Osteocyte (in vitro differentiated cells): ENCODE measurements at places on chromosomes 16 and 17.

DNA sequence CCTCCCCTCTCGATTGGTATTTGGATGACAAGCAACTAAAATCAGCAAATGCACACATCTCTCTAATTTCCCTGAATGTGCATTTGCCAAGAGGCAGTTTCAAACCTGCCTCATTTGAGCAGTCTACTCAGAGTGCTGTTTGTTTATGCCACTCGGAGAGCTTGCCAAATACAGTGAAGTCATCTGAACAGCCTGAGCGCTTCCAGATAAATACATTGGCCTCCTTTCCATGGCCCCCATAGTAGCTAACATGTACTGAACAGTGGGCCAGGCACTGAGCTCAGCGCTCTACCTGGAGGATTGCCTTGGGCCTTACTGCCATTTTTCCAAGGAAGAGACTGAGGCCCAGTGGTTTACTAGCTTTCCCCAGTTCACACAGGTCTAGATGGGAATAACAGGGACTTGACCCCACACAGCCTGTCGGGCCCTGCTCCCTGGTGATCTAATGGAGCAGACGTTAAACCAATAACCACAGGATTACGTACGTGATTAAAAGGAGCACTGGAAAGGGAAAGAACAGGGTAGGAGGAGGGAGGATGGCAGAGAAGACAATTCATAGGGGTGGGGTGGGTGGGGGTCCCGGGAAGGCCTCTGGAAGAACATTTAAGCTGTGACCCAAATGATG lies 18.7 kb upstream of the ANKRD40CL start:
- no peak overlapping the region for H3K4me3 ChIP-seq
- no peaks in the 10 kb centered on the region for H3K4me1 ChIP-seq
- H3K27ac ChIP-seq: no peak overlapping the region
- DNase-seq: no peak

DNA sequence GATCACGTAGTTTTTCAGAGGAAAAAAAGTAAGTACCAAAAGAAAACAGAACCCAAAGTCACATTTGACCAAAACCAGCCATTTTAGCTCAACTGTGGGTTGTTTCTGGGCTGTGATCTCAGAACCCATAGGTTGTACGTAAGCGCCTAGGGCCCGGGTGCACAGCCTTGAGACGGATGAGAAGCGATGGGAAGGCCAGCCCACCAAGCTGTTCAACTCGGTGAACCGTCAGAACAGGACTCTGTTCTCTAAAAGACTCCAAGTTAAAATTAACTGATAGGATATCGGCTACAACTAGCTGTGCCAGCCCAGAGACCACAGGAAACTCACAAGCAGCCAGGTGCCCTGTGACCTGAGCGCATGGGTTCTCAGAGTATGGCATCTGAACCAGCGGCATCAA lies 28.3 kb downstream of the USP22 start:
- no peak overlapping the region for H3K27ac ChIP-seq
- no peaks in the 10 kb centered on the region for H3K27me3 ChIP-seq
- H3K4me1 ChIP-seq: no peaks in the 10 kb centered on the region

- no peaks in the 10 kb centered on the region for H3K36me3 ChIP-seq
- no peak overlapping the region for H3K4me3 ChIP-seq
- no peak for DNase-seq
- H3K27me3 ChIP-seq: no peaks in the 10 kb centered on the region
- H3K4me1 ChIP-seq: no peaks in the 10 kb centered on the region
- H3K27ac ChIP-seq: no peak overlapping the region
Measured at GRCh38 chr16:50957056-50957455, 194.0 kb downstream of the SALL1 start.

GRCh38 chr17:58534901-58535421 lies 20.5 kb upstream of the MTMR4 start:
- no peak overlapping the region for H3K4me3 ChIP-seq
- H3K4me1 ChIP-seq: peaks cover 18% of the 10 kb centered on the region
- no peak for DNase-seq
- H3K36me3 ChIP-seq: no peaks in the 10 kb centered on the region
- no peak overlapping the region for H3K27ac ChIP-seq
- peaks cover 9% of the 10 kb centered on the region for H3K27me3 ChIP-seq

- no peaks in the 10 kb centered on the region for H3K36me3 ChIP-seq
- H3K27ac ChIP-seq: no peak overlapping the region
- no peak overlapping the region for H3K4me3 ChIP-seq
- no peaks in the 10 kb centered on the region for H3K27me3 ChIP-seq
Measured at GRCh38 chr17:9350080-9350479, 225.5 kb downstream of the STX8 start.

DNA sequence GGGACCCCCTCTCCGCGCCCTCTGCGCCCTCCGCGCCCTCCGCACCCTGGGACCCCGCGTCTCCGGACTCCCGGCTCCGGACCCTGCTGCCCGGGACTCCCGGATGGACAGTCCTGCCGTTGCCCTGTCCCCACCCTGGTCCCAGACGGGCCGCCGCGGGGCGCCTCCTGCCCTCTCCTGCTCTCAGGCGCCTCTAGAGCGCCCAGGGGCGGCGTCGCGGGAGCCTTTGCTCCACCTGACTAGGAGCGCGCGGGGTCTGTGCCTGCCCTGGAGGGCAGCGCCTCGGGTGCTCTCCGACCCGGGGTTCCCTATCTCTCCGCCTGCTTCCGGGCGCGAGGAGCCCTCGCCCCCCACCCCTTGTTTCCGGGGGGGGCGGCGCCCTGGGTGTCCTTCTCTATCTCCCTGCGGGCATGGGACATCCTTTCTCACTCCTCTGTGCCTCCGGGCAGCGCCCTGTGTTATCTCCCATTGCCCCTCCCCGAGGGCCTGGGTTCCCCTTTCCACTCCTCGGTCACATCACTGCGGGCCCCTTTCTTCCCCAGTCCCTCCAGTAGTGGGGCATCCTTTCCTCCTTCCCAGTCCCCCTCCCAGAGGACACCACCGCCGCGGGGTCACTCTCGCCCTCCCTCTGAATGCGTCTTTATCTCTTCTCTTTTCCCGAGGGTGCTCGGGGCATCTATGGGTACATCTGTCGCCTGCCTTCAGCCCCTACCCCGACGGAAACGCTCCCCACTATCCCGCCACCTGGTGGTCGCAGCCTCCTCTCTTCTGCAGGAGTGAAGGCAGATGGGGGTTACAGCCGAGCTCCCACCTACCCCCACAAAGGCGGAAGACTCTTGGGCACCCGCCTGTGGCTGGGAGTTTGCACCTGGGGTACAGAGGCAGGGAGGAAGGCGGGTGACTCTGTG lies 875 bp downstream of the PRKCB start:
- no peak overlapping the region for H3K27ac ChIP-seq
- peak overlapping the region; percentile 58 for H3K4me3 ChIP-seq
- H3K27me3 ChIP-seq: peaks cover 58% of the 10 kb centered on the region
- peaks cover 10% of the 10 kb centered on the region for H3K4me1 ChIP-seq
- no peaks in the 10 kb centered on the region for H3K36me3 ChIP-seq

DNA sequence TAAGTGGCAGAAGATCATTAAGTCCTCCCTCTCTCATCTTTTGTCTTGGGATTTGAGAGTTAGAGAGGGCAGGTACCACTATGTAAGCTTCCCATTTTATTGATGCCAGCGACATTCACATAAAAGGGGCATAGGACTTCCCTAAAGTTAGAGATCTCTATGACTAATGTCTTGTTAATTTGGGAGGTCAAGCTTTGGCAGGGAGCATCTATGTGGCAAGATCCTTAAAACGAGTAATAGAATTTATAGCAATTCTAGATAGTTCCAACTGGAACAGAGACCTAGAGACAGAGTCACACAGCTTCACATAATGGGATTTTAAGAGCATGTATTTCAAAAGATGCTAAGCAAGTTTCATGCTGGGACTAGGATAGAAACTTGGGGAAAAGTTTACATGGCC lies 308.0 kb downstream of the MAP2K6 start:
- H3K4me3 ChIP-seq: no peak overlapping the region
- no peak for DNase-seq
- no peaks in the 10 kb centered on the region for H3K27me3 ChIP-seq
- no peak overlapping the region for H3K27ac ChIP-seq

DNA sequence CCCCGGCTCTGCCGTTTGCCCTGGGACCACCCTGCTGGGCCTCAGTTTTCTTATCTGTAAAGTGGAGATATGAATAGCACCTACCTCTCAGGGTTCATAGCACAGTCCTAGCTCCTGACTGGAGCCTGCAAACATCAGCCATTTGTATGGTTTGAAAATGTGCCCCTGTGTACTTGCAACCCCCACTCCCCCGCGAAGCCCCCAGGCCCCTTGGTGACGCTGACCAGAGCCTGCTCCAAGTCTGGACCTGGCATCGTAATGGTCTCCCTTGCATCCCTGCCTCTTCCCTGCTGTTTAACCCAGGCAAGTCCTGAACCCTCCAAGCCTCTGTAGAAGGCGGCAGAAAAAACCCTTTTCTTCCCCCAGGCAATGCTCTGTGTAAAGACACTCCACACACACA lies 128.0 kb downstream of the IRF8 start:
- no peaks in the 10 kb centered on the region for H3K4me1 ChIP-seq
- no peak overlapping the region for H3K4me3 ChIP-seq
- no peak for DNase-seq
- peaks cover 11% of the 10 kb centered on the region for H3K27me3 ChIP-seq

- H3K4me3 ChIP-seq: no peak overlapping the region
- peaks cover 5% of the 10 kb centered on the region for H3K36me3 ChIP-seq
- H3K4me1 ChIP-seq: peaks cover 89% of the 10 kb centered on the region
- no peaks in the 10 kb centered on the region for H3K27me3 ChIP-seq
Measured at GRCh38 chr16:73024571-73025105, 23.3 kb downstream of the ZFHX3 start.

GRCh38 chr17:57207396-57207795 lies 48.9 kb upstream of the MSI2 start:
- H3K27me3 ChIP-seq: peaks cover 9% of the 10 kb centered on the region
- DNase-seq: no peak
- no peak overlapping the region for H3K4me3 ChIP-seq
- H3K27ac ChIP-seq: no peak overlapping the region
- H3K4me1 ChIP-seq: peaks cover 15% of the 10 kb centered on the region
- no peaks in the 10 kb centered on the region for H3K36me3 ChIP-seq

DNA sequence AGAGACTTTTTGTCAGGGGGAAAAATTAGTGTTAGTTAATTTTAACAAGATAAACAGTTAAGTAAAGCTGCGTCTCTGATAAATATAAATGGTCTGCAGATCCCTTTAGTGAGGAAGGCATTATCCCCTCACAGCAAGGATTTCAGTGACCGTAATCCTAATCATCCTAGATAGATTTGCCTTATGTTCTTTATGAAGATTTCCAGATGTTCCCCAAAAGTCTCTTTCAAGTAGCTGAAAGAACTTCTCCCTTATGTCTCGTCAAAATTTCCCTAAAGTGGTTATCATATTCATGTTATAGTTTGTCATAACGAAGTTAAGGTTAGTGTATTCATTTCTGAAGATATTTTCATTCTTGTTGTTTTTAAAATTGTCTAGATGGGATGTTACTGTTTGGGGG lies 5.6 kb downstream of the MOSMO start:
- H3K27me3 ChIP-seq: no peaks in the 10 kb centered on the region
- no peak overlapping the region for H3K4me3 ChIP-seq
- peaks cover 5% of the 10 kb centered on the region for H3K36me3 ChIP-seq

DNA sequence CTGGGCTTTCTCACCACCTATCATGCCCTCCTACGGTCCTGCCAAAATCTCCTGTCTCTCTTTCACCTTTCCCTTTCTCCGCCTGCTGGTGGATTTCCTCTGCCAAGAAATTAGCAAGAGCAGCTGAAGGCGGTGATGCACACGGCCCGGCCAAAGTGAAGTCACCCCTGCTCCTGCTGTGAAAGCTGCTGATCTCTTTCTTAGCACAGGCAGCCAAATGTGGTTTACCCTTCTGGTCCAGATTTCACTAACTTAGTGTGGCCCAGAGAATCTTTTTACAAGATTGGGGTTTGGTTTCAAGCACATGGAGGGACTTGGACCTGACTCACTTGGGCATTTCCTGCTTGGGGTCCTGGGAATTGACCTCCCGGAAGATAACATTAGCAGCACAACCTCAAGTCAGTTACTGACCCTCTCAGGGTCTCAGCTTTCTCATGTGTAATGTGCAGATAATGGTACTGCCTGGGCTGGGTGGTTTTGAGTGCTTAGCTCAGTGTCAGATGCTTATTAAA lies 155.7 kb downstream of the SOCS1 start:
- peaks cover 36% of the 10 kb centered on the region for H3K4me1 ChIP-seq
- no peaks in the 10 kb centered on the region for H3K27me3 ChIP-seq
- H3K27ac ChIP-seq: peak overlapping the region; percentile 79

DNA sequence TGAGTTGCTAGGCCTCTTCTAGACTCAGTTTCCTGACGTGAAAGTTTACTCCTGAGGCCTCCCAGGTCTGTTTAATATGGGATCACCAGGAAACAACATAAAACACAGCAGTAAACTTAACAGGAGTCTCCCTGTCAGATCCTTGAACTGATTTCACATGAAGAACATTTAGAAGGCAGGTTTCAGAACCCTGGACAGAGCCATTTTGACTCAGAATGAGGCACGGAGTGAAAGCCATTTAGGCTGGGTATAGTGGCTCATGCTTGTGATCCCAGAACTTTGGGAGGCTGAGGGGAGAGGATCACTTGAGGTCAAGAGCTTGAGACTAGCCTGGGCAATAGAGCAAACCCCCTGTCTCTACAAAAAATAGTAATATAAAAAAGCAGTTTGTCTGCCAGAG lies 289.1 kb downstream of the CA10 start:
- H3K27me3 ChIP-seq: peaks cover 2% of the 10 kb centered on the region
- no peaks in the 10 kb centered on the region for H3K36me3 ChIP-seq
- H3K4me1 ChIP-seq: no peaks in the 10 kb centered on the region

DNA sequence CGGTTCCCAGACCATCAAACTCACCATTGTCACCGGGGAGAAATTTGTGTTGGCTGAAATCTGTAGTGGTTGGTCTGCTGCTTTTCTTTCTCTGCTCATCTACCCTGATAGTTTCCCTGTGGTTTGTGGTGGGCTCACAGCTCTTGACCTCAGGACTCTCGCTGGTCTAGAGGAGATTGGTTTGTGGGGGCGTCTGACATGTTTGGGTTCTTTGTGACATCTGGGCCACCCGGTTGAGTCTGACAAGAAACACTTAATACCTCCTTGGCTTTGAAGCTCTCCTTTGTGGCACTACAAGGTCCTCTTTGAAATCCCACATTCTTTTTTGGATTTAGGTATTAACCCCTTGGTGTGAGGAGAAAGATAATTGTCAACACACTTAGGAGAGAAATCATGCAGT lies 662.0 kb downstream of the WWOX start:
- H3K4me3 ChIP-seq: no peak overlapping the region
- no peak for DNase-seq
- H3K36me3 ChIP-seq: no peaks in the 10 kb centered on the region
- H3K4me1 ChIP-seq: no peaks in the 10 kb centered on the region

- no peak overlapping the region for H3K4me3 ChIP-seq
- H3K27ac ChIP-seq: no peak overlapping the region
- DNase-seq: no peak
Measured at GRCh38 chr16:11232852-11233726, 22.9 kb downstream of the SOCS1 start.

GRCh38 chr16:4017807-4018206 lies 98.4 kb downstream of the ADCY9 start:
- no peak overlapping the region for H3K27ac ChIP-seq
- no peak overlapping the region for H3K4me3 ChIP-seq
- H3K4me1 ChIP-seq: peaks cover 54% of the 10 kb centered on the region
- no peaks in the 10 kb centered on the region for H3K36me3 ChIP-seq
